ENCODE measurements at places on chromosomes 7 and 10.
A peak's percentile ranks its signal among the peaks of the same experiment; 100 is the strongest.

- DNase-seq = no peak
These were observed 146.5 kb downstream of the PHF14 start for GRCh38 chr7:11120068-11120664.

DNA sequence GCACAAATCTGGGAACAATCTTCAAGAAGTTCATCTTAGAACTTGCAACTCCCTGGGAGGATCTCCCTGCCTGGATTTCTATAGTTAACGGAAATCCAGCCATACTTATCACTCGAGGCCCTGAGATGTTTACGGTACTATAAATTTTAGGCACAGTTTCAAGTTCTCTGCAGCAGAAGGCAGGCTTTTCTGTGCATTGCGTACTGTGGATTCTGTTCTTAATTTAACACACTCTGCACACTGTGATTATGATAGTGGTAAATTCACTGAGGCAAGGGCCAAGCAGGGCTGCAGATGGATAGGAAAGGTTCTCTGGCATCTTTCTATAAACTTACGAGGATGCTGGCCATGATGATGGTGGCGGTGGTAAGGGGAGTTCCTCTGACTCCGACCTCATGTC, 10.6 kb downstream of the INHBA start:
- no peak for DNase-seq

DNA sequence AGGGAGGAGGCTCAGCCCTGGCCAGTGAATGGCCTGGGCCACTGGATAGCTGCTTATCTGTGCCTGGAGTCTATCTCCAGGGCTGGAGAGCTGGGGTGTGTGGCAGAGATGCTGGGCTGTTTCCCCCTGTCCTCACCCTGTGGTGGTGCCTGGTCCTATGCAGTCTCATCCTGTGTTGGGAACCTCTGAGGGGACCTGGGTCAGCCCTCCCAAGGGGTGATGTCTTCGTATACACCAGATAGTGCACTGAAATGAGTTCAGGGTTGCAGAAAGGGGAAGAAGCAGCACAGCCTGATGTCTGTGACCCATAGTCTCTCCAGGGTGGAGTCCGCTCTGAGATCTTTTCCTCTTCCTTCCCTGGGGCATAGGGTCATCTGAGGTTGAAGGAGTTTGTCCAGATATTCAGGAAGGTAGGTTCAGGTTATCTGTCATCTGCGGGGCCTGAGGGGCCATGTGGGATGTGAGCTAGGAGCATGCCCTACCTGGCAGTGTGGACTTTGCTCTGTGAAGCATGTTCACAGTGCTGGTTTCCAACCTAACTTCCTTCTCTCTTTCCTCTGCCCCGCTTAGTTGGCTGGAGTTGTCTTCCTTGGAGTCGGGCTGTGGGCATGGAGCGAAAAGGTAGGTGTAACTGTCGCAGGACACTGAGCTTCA, 33.4 kb upstream of the SH2D4B start:
- no peak for DNase-seq

- DNase-seq = no peak
These were observed 1.9 kb upstream of the EPHB4 start for GRCh38 chr7:100829150-100829716.

DNA sequence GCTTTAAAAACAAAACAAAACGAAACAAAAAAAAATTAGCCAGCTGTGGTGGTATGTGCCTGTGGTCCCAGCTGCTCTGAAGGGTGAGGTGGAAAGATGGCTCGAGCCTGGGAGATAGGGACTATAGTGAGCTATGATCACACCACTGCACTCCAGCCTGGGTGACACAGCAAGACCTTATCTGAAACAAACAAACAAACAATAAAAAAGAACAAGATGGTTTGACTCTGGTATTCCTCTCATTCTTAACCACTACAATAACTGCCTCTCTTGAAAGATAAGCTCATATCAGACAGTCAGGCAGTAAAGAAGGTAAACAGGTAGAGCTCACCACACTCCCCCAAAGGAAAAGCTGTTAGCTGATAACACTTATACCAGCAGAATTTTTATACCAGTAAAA, 14.1 kb upstream of the DUSP5 start:
- no peak for DNase-seq

DNA sequence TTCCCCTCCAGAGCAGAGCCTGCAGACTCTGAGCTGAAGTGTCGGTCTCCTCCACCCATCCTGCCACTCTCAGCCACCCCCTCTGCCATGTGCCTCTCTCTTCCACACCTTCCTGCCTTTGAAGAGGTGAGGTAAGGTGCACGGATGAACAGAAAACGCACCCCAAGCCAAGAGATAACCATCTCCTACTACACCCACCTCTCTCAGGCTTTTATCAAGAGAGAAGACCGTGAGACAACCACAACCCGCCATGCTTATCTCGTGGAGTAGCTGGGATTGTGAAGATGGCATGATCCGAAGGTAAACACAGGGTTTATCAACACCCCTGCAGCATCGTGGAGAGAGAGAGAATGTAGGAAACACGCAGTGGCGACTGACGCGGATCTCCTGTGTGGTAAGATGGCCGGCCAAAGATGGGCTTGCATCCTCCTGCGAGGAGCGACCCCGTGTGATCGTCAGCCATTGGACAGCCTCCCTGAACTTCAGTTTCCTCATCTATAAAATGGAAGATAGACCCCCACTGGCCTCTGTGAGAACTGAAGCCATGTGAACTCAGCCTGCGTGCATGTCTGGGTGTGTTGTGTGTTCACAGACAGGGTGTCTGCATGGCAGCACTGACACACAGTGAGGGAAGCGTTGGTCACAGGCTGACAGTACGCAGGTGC, 219.0 kb downstream of the DIP2C start:
- no peak for DNase-seq

DNA sequence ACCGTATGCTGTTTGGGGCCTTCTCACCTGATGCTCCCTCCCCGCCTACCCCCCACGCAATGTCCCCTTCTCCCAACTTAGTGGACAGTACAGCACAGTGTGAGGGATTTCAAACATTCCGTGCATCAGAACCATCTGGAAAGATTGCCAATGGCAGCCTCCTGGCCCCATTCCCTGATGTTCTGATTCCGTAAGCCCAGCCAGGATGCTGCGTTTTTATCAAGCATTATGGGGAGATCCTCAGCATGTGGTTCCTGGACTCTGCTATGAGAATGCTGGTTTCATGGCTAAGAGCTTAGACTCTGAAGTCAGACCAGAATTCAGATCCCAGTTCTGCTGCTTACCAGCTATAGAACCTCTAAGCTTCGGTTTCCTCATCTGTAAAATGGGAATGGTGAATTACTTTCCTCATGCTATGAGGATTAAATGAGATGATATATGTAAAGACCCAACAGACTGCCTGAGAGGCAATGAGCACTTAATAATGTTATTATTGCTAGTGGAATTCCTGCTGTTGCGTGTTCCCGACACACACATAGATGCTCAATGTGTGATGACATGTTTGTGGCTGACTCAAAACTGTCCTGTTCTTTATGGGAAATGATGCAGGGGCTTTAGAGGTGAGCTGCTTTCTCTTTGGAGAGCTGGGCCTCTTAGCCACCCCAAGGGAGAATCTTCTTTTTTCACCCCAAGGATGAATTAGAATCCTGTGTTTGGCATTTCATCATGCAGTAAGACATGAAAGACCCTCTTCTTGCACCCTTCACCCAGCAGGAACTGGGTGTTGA, 60.8 kb upstream of the SMNDC1 start:
- no peak for DNase-seq

DNA sequence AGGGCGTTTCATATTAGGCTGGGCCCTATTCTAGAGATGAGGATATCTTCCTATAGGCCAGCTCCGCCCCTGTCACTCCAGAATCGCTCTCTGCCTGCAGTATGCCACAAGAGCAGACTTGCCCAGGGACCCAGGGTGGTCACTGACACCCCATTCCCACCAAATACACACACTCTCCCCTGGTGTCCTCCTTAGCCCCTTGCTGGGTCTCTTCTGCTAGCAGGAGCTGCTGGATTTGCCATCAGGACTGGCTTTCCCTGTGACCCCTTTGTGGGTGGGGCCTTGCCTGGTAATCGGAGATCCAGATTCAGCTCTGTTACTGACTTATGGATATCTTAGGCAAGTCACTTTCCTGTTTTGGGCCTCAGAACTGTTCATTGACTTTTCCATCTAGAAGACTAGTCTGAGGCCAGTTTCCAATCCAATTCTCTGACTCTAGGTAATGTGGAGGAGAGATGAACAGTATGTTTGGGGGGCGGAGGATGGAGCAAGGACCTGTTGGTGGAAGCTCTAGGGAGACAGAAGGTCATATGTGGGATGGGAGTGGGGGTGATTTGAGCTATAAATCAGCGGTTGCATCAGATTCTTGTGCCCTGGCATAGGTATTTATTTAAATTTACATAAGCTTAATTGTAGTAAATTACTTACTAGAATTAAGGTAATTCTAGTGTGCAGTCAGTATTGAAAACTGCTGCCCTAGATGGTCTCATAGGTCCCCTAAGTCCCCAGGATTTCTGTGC, 1.6 kb downstream of the TSPAN15 start:
- no peak for DNase-seq

DNA sequence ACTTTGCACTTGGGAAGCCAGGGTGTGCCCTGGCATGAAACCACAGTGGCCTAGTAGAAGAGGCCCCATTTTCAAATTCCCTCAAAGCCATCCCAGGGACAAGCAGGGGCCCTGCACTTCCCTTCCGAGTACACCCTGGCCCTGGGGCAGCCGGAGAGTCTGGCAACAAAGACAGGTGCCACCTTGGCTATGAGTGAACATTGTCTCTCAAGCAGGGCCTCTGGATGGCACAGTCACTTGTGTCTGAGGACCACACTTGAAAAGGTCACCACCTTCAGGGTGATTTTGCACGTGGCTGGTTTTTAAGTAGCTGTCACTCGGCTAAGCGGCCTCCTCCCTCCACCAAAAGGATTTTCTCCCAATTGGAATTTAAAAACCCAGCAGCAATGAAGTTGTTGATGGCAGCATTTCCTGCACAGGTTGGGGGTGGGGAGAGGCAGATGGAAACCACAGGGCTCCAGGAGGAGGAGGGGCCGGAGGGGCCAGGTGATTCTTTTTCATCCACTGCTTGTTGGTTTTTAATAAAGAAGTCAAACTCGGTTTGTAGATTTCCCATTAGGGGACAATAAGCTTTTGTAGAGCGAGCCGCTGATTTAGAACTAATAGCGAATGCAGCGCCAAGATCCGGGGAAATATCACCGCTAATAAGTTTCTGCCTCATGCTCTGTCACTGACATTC, 33.9 kb downstream of the C10orf105 start:
- DNase-seq = peak; percentile 25

DNA sequence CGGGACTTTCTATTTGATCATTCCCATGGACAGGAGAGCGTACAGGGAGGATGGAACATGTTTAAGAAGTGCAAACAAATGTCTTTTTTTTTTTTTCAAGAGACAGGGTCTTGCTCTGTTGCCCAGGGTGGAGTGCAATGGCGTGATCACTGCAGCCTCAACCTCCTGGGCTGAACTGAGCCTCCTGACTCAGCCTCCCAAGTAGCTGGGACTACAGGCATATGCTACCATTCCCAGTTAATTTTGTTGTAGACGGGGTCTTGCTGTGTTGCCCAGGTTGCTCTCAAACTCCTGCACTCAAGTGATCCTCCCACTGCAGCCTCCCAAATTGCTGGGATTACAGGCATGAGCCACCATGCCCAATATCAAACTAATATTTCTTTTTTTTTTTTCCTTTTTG, 40.5 kb downstream of the SPDYE5 start:
- DNase-seq = no peak

DNA sequence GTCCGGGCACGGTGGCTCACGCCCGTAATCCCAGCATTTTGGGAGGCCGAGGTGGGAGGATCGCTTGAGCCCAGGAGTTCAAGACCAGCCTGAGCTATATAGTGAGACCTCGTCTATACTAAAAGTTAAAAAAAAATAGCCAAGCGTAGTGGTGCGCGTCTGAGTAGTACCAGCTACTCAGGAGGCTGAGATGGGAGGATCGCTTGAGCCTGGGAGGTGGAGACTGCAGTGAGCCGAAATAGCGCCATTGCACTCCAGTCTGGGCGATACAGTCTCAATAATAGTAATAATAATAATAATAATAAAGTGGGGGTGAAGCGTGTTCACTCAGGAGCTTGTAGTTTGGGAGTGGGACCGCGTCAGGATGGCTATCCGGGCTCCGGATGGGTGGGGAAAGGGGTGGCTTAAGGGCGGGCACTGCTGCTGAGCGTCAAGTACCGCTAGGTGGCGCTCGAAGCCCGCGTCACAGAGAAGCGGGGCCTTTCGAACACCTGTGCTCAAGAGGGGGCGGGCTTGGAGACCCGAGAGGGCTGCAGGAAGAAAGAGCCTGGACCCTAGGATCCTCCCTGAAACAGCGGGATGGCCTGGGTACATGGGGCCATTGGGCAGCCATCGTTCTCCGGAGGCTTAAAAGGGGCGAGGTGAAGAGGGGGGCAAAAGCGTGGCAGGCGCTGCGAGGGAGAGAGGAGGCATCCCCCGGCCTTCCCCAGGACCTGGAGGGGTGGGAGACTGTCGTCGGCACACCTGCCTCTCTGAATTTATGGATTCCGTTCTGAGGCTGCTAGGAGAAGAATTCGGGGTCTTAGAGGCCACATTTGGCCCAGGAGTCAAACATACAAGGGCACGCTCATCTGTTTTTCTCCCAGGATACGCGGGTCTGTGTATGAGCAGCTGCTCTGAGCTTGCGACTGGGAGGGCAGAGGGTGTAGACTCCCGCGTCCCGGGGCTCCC, 14.5 kb downstream of the LBX1 start:
- DNase-seq = peak; percentile 93

GRCh38 chr10:124579011-124579399, 117.4 kb downstream of the LHPP start:
- no peak for DNase-seq

GRCh38 chr10:1147810-1148209, 91.6 kb downstream of the WDR37 start:
- no peak for DNase-seq

DNA sequence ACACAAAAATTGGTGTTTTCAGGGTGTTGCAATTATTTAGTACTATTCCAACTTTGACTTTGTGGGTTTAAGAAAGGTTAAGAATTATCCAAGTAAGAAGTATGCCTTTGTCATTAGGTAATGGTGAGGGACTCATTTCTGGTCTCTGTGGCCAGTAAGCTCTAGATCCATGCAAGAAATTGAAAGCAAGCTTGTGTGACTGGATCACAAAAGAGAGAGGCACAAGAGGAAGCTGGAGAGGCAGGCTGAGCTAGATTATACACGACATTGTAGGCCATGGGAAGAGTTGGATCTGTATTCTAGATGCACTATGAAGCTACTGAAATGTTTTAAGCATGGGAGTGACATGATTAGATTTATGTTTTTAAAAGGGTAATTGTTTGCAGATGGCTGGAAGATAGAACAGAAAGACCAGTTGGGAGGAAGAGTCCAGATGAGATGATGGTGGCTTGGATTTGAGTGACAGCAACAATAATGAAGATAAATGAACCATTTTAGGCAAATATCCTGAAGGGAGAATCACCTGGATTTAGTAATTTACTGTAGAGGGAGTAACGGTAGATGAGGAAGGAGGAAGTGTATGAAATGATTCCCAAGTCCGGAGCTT, 50.0 kb downstream of the CALD1 start:
- no peak for DNase-seq

All from neural progenitor cell (in vitro differentiated cells).